Immature natural killer cell (primary cell): ENCODE measurements at places on chromosomes 3 and 15. TPM values are rescaled to one million over a fixed set of nuclear protein-coding genes. Genes with fewer than 3 reads are reported as not detected.
A peak's percentile ranks its signal among the peaks of the same experiment; 100 is the strongest.

DNA sequence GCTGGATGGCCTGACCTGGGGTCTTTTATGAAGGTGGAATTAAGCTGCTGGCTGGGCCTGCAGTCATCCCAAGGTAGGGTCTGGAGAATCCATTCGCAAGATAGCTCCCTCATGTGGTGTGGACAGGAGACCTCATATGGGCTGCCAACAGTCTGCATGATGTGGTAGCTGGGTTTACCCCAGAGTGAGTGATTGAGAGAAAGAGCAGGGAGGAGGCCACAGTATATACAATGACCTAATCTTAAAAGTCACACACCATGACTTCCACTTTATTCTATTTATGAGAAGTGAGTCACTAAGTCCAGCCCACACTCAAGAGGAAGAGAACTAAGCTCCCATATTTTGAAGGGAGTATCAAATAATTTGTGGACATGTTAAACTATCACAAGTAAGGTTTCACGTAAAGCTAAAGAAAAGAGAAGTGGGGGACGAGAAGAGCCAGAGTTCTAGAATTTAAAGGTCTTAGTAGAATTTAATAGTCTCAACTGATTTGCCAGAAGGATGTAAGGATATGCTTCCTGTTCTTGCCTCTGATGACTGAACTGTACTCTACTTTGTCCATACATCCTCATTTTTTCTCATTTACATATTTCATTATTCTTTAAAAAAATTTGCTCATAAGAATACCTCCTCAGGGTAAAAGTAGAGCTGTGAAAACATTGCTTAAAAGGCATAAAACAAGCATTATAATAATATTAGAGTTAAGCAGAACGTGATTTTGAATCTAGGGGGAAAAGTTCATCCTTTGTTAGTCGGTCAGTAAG is 184.4 kb downstream of the PEX5L start:
- H3K36me3 ChIP-seq, result no peaks in the 10 kb centered on the region
- no peak overlapping the region for H3K27ac ChIP-seq
- H3K4me1 ChIP-seq, result no peaks in the 10 kb centered on the region
- H3K4me3 ChIP-seq, result no peak overlapping the region
- no peak for DNase-seq

DNA sequence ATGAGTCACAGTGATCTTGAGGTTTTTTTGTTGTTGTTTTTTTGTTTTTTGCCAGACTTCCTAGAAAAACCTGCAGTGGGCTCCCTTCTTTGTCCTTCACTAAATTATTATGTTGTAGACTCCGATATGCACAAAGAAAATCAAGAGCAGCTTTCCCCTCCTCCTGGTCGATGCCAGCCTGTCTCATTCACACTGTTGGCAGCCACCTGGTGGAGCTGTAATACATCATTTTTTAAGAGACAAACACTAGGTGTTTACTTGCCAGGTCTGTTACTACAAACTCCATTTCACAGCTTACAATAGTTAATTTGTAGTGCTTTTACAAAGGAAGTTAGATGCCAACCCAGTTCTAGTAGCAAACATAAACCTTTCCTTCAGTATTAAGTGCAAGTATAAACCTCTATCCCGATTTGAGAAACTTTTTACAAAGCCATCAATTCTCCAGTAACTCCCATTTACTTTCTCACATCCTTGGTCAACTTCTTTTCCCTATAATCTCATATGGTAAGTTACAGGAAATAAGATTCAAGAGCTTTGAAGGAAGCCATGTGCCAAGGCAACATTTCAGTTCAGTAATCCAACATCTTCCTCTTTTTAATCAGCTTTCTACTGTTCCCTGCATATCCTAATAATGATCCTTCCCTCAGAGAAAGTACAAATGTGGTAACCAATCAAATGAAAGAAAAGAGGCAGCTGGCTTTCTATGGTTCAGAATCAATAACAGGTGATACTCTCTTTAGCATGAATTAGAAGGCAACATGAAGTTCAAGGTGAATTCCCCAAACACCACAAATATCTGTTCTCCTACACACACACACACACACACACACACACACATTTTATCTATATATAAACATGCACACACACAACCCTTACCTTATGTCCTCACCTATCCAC is 14.0 kb downstream of the AAGAB start:
- H3K36me3 ChIP-seq, result peaks cover 11% of the 10 kb centered on the region
- peak overlapping the region; percentile 53 for H3K4me3 ChIP-seq
- H3K4me1 ChIP-seq, result peaks cover 58% of the 10 kb centered on the region
- H3K27ac ChIP-seq, result peak overlapping the region; percentile 20
- no peak for DNase-seq

DNA sequence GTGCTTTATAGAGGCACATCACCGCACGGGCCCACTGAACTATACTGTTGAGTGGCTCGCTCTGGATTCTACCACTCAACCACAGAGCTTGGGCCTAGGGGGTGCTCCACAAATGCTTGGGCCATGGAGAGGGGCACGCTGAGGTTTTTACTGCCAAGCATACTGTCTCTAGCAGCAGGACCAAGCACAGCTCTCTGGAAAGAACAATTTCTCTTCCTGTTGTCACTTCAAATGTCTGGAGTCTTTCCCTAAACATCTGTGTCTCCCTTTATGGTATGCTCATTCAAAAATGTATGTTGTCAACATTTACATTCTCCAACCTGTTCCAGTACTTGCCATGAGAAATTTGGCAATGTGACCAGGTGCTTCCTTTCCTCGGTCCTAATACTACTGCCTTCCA is 114.7 kb upstream of the TPM1 start:
- H3K4me3 ChIP-seq, result no peak overlapping the region
- H3K27me3 ChIP-seq, result peaks cover 7% of the 10 kb centered on the region
- DNase-seq, result no peak
- H3K4me1 ChIP-seq, result no peaks in the 10 kb centered on the region
- no peaks in the 10 kb centered on the region for H3K36me3 ChIP-seq

Gene TM4SF1
- not detected for polyA plus RNA-seq

Gene ECE2
- polyA plus RNA-seq, result not detected

Gene RHOV
- polyA plus RNA-seq, result not detected
